ENCODE measurements at places on chromosomes 5 and 9.

DNA sequence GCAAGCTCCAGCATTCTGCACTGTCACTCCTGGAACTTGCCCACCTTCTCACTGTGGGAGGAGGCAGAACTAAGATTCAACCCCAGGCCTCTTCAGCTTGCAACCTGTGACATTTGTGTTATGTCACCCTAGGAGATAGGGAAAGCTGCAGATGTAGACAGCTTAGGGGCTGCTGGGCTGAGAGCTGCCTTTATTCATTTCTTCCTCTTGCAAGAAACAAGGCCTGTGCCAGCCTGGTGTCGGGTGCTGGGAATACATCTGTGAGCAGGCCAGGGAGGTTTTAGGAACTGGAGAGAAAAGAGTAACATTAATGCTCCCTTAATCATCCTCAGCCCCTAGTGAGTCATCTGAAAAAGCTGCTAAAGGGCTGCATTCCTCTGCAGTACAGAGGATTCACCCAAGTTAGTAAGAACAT, 101.8 kb downstream of the FGF18 start:
- peaks cover 41% of the 10 kb centered on the region for H3K27me3 ChIP-seq
- ATAC-seq, result no peak
- no peak overlapping the region for H3K27ac ChIP-seq
- H3K4me1 ChIP-seq, result no peaks in the 10 kb centered on the region
- no peaks in the 10 kb centered on the region for H3K36me3 ChIP-seq

GRCh38 chr9:109903515-109904138, 123.6 kb downstream of the PALM2AKAP2 start:
- H3K4me3 ChIP-seq, result no peak overlapping the region
- ATAC-seq, result peak; percentile 65
- H3K27ac ChIP-seq, result peak overlapping the region; percentile 33
- H3K36me3 ChIP-seq, result no peaks in the 10 kb centered on the region
- no peaks in the 10 kb centered on the region for H3K27me3 ChIP-seq

GRCh38 chr9:16417749-16418148, 452.7 kb downstream of the BNC2 start:
- no peak for ATAC-seq
- H3K27me3 ChIP-seq, result no peaks in the 10 kb centered on the region
- H3K27ac ChIP-seq, result no peak overlapping the region
- H3K4me3 ChIP-seq, result no peak overlapping the region
- no peaks in the 10 kb centered on the region for H3K4me1 ChIP-seq
- H3K36me3 ChIP-seq, result no peaks in the 10 kb centered on the region

- H3K27me3 ChIP-seq, result no peaks in the 10 kb centered on the region
- H3K27ac ChIP-seq, result no peak overlapping the region
- H3K36me3 ChIP-seq, result peaks cover 34% of the 10 kb centered on the region
- no peaks in the 10 kb centered on the region for H3K4me1 ChIP-seq
- no peak for ATAC-seq
Measured at GRCh38 chr9:96459268-96460007, 9.5 kb downstream of the HABP4 start.

- H3K36me3 ChIP-seq, result no peaks in the 10 kb centered on the region
- H3K4me1 ChIP-seq, result peaks cover 6% of the 10 kb centered on the region
- peaks cover 16% of the 10 kb centered on the region for H3K27me3 ChIP-seq
- no peak overlapping the region for H3K27ac ChIP-seq
Measured at GRCh38 chr5:130870691-130871090, 294.4 kb downstream of the HINT1 start.

GRCh38 chr9:84583866-84584265, 85.7 kb upstream of the NTRK2 start:
- H3K27ac ChIP-seq, result no peak overlapping the region
- H3K27me3 ChIP-seq, result no peaks in the 10 kb centered on the region
- peak; percentile 34 for ATAC-seq
- H3K4me1 ChIP-seq, result no peaks in the 10 kb centered on the region
